NCI-H526 (cell line): ENCODE measurements at places on chromosomes 6 and 20.

DNA sequence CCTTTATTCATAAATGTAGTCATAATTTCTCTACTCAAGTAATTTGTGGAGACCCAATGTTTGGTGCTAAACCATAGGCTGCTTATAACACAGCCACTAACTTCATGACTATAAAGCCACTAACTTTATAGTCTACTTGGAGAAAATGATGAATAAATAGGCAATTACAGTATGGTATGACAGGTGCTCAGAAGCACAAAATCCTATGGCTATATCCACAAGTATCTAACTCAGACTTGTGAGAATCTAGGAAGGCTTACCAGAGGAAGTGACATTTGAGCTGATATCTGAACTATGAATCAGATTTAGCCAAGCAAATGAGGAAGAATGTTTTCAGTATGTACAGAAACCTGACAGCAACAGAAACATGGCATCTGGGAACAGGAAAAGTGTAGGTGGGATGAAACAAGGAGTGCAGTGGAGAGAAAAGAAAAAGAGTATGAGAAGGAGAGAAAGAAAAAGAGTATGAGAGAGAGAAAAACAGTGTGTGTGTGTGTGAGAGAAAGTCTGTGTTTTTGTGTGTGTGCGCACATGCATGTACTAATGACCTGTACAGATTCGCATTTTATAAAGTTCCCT, 59.9 kb downstream of the REV3L start:
- DNase-seq: no peak

GRCh38 chr6:32622545-32623401, 14.4 kb upstream of the HLA-DQA1 start:
- DNase-seq: no peak

DNA sequence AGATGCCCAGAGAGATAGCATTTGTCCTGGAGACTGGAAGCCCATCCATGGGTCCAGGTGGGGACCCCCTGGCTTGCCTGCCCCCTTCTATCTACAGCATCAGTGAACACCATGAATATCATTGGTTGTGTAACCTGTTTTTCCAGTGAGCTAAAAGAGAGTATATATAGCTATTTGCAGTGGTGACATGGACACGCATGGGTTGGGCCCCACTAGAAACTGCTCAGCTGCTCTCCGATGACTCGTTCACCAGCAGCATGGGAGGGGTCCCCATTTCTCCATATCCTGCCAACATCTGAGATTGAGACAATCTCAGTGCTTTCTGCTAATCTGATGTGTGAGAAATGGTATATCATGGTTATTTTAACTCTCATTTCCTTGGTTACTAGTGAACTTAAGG, 4.0 kb upstream of the ZC3H12D start:
- no peak for DNase-seq

GRCh38 chr20:17806739-17807441, 107.1 kb downstream of the BANF2 start:
- no peak for DNase-seq

GRCh38 chr6:167564416-167565250, 239.7 kb downstream of the TTLL2 start:
- no peak for DNase-seq

DNA sequence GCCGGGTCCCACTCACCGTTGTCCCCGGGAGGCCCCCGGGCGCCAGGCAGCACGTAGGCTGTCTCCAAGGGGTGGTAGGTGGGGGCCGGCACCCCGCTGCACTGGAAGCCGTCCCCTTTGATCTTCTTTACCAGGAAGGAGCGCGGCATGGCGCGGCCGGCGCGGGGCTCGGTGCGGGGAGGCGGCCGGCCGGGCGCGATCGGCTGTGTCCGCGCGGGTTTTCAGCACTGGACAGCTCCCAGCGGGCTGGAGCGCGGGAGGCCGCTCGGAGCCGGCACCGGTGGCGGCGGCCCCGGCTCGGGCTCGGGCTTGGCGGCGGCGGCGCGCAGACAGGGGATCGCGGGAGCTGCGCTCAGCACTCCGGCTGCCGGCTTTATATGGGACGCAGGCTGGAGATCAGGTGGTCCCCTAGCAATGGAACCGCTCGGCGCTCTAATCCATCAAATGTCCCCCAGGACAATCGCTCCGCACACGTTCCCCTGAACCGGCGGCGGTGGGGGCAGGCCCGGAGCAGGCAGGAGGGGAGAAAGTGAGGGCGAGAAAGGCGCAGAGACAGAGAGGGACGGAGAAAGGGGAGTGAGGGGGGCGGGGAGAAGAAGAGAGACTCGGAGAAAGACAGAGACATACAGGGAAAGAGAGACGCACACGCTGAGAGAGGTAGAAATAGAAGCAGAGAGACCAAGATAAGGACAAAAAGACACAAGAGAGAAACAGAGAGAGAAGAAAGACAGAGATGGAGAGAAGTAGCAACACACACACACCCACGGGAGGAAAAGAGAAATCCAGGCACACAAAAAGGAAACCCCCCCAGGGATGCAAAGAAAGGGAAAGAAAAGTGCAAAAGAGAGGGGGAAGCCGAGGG, at the start of gene SCRT2:
SCRT2 (minus strand) TSS at position 350 of the 862 bp plus-strand sequence; CDS start at position 149, 201 bp downstream.
- DNase-seq: peak; percentile 53

DNA sequence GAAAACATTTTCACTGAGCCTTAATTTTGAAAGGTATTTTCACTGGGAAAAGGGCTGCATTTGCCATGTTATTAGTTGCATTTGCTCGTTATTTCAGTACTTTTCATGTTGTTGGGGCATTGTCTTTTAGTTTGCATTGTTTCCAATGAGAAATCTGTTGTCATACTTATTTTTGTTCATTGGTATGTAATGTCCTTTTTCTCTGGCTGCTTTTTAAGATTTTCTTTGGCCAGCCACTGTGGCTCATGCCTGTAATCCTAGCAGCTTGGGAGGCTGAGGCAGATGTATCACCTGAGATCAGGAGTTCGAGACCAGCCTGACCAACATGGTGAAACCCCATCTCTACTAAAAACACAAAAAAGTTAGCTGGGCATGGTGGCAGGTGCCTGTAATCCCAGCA, 379.9 kb downstream of the SAMD5 start:
- DNase-seq: no peak

GRCh38 chr20:64115171-64115911, 8.0 kb upstream of the NPBWR2 start:
- no peak for DNase-seq
